NCI-H2107 (cell line): ENCODE measurements at places on chromosomes 16 and 17.

GRCh38 chr17:75645889-75646637 lies 12.8 kb downstream of the SMIM5 start:
- no peak for DNase-seq

GRCh38 chr17:73232587-73233373 lies 28.9 kb downstream of the CPSF4L start:
- DNase-seq, result no peak

- no peak for DNase-seq
Measured at GRCh38 chr16:53614346-53614745, 89.3 kb downstream of the RPGRIP1L start.

DNA sequence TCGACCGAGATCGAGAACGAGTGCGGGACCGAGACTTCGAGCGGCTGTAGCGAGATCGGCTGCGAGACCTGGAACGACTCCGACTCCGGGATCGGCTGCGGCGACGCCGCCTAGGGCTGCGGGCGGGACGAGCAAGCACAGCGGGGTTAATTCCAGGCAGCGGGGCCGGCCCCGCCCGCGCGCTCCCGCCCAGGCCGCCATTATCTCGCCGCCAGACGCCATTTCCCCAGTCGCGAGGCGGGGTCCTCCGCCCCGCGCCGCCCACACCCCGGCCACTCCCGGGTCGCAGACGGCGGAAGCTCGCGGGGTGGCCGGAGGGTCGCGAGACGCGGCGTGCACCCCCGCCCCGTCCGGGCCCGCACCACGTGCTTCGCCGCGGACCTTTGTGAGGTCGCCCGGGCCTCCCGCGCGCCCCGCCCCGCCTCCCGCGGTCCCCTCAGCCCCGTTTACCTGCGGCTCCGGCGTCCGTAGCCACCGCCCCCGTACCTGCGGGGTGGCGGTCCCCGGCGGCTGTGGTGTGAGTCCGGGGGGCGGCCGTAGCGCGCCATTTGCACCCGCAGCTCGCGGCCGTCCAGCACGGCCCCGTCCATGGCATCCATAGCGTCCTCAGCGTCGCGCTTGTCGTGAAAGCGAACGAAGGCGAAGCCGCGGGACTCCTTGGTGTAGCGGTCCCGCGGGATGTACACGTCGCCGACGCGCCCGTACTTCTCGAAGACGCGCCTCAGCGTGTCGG lies 616 bp downstream of the SRSF2 start:
- DNase-seq, result no peak

GRCh38 chr17:65794572-65794971 lies 233.1 kb upstream of the AXIN2 start:
- no peak for DNase-seq

DNA sequence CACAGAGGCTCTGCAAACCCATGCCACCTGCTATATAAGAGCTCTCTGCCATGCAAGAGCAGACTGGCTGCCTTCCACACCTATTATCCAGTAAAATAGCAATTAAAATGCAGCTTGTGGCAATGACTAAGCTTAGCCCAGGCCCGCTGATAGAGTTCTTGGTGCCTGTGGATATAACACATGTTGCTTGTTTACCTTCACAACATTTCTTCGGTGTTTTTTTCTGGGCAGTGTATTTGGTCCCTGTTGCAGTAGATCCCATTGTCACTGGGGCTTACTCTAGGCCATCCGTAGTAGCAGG lies 63.5 kb downstream of the SPECC1 start:
- DNase-seq, result no peak

GRCh38 chr17:54992797-54993639 lies 24.5 kb downstream of the STXBP4 start:
- DNase-seq, result peak; percentile 10
